ENCODE measurements at places on chromosomes 5 and 9. TPM values are rescaled to one million over a fixed set of nuclear protein-coding genes. Genes with fewer than 3 reads are reported as not detected.

ADRB2 gene
- total RNA-seq, result 0.64 TPM

ARID3C gene
- total RNA-seq, result 0.16 TPM

DNA sequence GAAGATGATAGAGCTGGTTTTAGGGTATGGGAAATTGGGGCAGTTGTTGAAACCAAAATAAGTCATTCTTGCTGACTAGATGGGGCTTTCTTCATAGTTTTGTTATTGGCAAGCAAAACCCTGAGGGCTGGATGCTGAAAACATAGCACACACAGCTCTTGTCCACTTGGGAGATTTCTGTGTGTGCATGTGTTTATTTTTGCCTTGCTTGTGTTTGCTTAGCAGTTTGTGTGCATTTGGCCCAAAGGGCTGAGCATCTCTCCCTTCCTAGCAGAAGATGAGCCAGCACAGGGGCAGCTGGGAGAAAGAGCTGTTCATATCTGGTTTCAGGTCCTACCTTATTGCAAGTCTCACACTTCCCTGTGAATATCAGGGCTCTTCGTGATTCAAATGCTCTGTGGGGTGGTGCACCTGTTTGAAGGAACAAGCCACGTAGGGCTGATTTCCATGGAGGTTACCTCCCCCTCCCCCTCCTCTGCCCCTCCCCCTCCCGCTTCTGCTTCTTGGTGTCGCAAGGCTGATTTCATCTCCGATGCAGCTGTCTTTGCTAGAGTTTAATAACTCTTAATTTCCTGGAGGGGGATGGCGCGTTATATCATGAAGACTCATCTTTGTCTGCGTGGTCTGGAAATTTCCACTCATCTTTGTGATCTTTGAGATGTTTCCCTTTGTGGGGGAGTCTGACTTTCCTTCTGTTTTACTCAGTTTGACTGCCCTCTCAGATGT, 296.5 kb downstream of the ARHGAP26 start:
- H3K4me3 ChIP-seq, result no peak overlapping the region
- peaks cover 3% of the 10 kb centered on the region for H3K4me1 ChIP-seq
- DNase-seq, result no peak
- H3K27me3 ChIP-seq, result no peaks in the 10 kb centered on the region

- no peak overlapping the region for H3K4me3 ChIP-seq
- H3K27ac ChIP-seq, result no peak overlapping the region
- no peaks in the 10 kb centered on the region for H3K4me1 ChIP-seq
These were observed 386.8 kb downstream of the TRIM36 start for GRCh38 chr5:114782869-114783268.

GRCh38 chr5:170691657-170692056, 91.9 kb upstream of the GABRP start:
- H3K36me3 ChIP-seq, result no peaks in the 10 kb centered on the region
- H3K27me3 ChIP-seq, result peaks cover 4% of the 10 kb centered on the region
- no peak for DNase-seq
- H3K4me3 ChIP-seq, result no peak overlapping the region
- no peak overlapping the region for H3K27ac ChIP-seq

Data from astrocyte (in vitro differentiated cells and primary cell).